ENCODE measurements at places on chromosomes 1 and 21.

GRCh38 chr1:3030663-3031381 lies 9.6 kb downstream of the ACTRT2 start:
- DNase-seq: no peak

DNA sequence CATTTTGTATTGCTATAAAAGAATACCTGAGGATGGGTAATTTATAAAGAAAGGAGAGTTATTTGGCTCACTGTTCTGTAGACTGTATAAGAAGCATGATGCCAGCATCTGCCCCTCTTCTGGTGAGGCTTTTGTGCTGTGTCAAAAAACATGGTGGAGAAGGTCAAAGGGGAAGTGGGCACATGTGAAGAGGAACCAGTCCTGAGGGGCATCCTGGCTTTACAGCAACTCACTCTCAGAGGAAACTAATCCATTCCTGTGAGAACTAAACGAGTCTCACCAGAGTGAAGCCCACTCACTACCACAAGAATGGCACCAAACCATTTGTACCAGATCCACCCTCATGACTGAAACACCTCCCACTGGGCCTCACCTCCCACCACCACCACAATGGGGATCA lies 18.8 kb upstream of the SELP start:
- no peak for DNase-seq

DNA sequence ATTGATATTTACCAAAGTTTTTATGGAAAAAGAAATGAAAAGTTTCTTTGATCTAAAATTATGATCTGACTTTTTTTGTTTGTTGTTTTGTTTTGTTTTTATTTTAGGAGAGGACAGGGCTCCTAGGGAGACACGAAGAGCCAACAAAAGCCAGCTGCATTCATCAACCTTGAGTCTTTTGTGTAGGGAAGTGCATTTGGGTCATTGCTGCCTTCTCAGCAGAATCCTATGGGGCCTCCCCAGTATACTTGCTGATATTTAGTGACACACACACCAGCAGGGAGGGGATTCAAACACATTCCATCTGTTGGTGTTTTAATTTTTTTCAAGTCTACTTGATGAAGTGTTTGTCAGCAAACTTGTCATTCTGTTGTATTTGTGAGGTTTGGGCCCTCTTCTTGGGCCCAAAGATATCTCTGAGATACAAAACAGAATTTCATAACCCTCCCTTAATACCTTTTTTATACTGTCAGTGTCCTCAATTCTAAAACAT lies 203.5 kb downstream of the NTNG1 start:
- no peak for DNase-seq

GRCh38 chr1:18934205-18935000 lies 22.1 kb downstream of the IFFO2 start:
- no peak for DNase-seq

- DNase-seq: no peak
Observed at GRCh38 chr1:245179706-245180105, 24.9 kb downstream of the KIF26B start.

DNA sequence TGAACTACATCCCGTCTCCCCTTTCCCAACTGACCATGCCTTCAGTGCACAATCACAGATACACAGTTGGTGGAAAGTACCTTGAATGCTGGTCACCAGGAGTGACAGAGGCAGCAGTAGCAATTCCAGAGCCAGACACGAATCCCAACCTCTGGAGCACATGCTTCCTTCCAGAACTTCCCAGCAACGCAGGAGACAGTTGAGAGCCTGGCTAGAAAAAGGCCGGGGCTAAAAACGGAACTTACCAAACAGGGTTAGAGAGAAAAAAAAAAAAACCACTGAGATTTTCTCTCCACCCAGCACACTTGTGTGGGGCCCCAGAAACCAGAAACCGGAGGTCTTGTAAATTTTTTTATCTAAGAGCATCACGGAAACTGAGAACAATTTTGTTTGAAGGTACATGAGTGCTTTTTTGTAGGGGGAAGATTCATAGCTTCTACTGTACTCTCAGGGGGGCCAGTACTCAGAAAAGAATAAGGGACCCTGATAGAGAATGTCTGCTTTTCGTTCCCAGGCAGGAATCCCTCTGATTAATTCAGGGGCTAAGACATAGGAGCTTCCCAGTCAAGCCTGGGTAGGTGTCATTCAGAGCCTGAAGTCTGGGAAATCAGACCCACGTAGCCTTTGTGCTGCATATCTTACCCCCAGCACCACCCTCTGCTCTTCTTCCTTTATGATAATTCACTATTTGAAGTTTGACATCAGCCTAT lies at the start of gene CD48:
TSS of gene CD48 (minus strand) at position 221 of the 710 bp plus-strand sequence. CDS start at position 162, 59 bp downstream.
- no peak for DNase-seq

DNA sequence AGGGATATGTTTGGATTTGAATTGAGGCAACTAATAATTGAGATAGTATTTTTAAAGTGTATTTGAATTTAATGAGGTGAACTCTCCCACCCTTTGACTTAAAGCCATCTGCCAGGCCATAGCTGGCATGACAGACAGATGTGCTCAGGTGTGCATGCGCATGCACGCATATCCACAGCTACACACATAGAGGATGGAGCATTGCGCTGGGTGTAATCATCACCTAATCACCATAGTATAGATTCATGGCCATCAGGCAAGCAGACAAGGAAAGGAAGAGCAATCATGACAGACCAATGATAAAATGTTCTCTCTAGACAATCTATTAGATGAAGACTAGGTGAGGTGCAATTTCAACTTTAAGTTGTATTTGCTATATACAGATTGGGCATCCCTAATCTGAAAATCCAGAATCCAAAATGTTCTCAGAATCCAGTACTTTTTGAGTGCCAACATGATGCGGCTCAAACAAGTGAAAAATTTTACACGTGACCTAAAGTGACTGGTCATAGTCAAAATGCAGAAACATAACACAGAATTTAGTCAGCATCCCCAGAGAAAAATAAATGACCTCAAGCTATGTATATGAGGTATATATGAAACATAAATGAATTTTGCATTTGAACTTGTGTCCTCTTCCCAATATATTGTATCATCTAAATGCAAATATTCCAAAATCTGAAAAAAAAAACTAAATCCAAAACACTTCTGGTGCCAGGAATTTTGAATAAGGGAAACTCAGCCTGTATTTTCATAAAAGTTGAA lies 70.1 kb downstream of the PTPRC start:
- DNase-seq: no peak

DNA sequence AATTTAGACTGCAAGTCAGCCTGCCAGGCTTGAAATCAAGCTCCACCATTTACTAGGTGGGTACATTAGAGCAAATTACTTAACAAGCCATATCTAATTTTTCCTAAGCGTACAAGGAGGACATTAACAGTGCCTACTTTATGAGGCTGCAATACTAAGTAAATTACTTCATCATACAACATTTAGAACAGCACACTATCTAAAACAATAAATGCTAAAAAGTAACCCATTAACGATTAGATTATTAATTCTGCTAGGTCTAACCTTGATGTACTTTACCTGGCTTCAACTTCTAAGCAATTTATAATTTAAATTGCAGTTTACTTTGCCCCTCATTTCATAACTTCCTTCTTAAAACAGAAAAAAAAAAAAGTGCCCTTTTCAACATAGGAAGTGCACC lies 1155.6 kb upstream of the NCAM2 start:
- DNase-seq: no peak

GRCh38 chr1:7783178-7783711 lies 846 bp upstream of the PER3 start:
- DNase-seq: peak; percentile 75

DNA sequence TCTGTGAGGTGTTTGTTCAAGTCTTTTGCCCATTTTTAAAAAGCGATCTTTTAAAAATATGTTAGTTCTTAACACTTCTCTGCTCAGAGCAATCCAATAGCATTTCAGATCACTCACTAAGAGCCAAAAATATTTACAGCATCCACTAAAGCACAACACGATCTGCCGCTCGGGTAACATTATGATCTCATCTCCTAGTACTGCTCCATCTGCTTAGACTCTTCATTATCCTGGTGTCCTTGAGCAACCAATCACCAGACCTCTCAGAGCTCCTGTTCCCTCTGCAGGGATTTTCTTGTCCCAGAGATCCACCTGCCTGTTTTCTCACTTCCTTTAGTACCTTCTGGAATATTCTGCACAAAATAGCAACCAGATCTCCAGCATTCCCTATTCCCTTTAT lies 235.3 kb upstream of the ESRRG start:
- no peak for DNase-seq

- DNase-seq: no peak
Observed at GRCh38 chr1:151581451-151581850, 30.4 kb upstream of the SNX27 start.

GRCh38 chr21:32423320-32424190 lies 11.0 kb downstream of the EVA1C start:
- DNase-seq: no peak

- DNase-seq: no peak
Observed at GRCh38 chr1:243723458-243724043, 126.5 kb downstream of the AKT3 start.

GRCh38 chr1:190154744-190155143 lies 322.9 kb downstream of the BRINP3 start:
- DNase-seq: no peak

GRCh38 chr1:22123071-22123390 lies 19.9 kb downstream of the WNT4 start:
- no peak for DNase-seq

DNA sequence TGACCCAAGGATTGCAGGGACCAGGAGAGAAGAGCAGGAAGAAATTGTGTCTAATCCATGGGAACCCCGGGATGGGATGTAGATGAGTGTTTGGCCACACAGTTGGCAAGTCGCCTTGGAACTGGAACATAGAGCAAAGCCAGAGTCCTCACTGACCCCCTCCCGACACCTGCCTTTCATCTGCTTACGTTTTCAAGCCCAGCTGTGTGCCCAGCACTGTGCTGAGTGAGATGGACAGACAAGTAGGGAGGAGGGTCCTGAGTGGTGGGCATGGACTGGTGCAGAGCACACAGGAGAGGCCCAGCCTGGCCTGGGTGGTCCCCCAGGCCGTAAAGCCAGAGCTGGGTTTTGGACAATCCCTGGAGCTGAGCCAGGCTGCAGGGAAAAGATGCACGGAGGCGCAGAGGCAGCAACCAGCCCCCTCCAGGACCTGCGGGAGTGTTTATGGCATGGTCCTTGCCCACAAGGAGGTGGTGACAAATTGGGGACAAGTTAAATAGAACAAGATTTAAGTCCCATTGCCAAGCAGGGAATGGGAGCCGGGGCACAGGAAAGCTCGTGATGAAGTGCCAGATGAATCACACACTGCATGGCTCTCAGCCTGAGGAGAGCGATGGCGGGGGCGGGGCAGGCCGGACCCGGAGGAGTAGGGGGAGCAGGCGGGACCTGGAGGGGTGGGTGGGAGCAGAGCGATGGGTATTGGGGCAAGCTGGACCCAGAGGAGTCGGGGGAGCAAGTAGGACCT lies 157.8 kb upstream of the VAMP3 start:
- DNase-seq: no peak

- DNase-seq: no peak
Observed at GRCh38 chr1:218959784-218960183, 213.9 kb upstream of the LYPLAL1 start.

- no peak for DNase-seq
Observed at GRCh38 chr1:22217811-22218460, 75.0 kb upstream of the WNT4 start.

GRCh38 chr1:172054172-172054571 lies 212.9 kb downstream of the DNM3 start:
- DNase-seq: no peak

- DNase-seq: no peak
Observed at GRCh38 chr1:185040408-185040735, 5.0 kb upstream of the RNF2 start.

DNA sequence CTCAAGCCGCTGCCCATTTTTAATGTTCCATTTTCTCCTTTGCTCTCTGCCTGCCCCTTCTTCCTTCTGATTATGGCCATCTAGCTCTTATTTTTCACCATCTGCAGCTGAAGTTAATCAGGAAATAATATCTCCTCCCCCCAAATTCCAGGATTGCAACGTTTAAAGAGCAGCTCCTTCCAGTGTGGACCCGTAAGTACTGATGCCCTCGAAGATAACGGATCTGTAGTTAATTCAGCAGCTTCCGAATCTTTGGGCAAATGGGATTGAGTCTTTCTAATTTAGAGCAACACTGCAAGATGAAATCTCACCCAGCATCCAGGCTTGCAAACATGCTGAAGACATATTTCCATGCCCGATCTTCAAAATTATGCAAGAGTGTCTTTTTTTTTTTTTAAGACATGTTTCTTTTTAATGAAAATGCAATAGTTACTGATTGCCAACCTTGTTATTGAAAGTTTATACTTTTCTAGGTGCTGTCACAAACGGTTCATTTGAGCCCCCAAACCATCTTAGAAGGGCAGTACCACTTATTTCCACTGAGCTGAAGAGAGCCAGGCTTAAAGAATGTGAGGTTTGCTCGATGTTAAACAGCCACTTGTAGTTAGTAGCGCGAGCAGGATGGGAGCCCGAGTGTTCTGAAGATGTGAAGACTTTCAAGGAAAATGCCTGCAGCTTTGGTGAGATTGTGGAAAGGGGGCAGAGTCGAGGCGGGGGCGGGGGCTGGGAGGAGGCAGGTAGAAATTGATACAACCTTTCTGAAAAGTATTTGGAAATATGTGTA lies 10.9 kb upstream of the RCAN3 start:
- DNase-seq: no peak

DNA sequence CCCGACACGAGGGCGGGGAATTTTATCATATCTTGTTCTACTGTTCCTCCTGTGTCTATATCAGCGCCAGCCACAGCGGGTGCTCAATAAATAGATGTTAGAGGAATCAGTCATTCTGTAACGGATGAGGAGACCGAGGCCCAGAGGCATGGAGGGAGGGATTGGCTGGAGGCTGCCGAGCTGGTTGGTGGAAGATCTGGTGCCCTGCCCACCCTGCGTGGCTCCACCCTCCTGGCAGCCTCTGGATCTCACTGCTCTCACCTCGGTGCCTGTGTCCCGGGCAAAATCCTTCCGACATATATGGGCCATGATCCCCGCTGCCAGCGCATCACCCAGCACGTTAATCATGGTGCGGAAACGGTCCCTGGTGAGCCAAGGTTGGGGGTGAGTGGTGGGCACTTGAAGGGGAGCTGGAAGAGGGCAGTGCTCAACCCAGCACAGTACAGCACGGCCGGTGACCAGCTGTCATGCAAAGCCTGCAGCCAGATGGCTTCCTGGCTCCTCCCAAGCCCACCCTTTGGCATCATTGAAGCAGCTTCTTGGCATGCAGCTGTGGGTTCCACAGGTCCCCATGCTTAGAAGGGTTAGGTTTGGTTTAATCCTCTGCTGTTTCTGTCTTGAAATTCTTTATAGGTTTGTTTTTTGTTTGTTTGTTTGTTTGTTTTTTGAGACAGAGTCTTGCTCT lies 26.7 kb downstream of the PODN start:
- no peak for DNase-seq

GRCh38 chr1:119742202-119742601 lies 26.5 kb downstream of the HMGCS2 start:
- no peak for DNase-seq

GRCh38 chr1:234727018-234727940 lies 117.3 kb upstream of the IRF2BP2 start:
- no peak for DNase-seq

GRCh38 chr1:154837034-154837671 lies 32.9 kb downstream of the KCNN3 start:
- no peak for DNase-seq

GRCh38 chr1:90989990-90990389 lies 31.8 kb downstream of the ZNF644 start:
- no peak for DNase-seq

- DNase-seq: no peak
Observed at GRCh38 chr1:234409328-234409727, 36.1 kb downstream of the COA6 start.

GRCh38 chr1:18480315-18481189 lies at the start of gene KLHDC7A:
TSS of gene KLHDC7A (plus strand) at chr1:18480930. CDS start at chr1:18480982, 52 bp downstream.
- peak; percentile 14 for DNase-seq

- DNase-seq: no peak
Observed at GRCh38 chr1:225914947-225915346, 9.1 kb downstream of the PYCR2 start.

GRCh38 chr21:46041183-46041582 lies 56.7 kb upstream of the COL6A2 start:
- DNase-seq: no peak
